ENCODE measurements at places on chromosomes 4 and X. TPM values are rescaled to one million over a fixed set of nuclear protein-coding genes. Genes with fewer than 3 reads are reported as not detected.

SLITRK4 gene
- under 0.01 TPM for total RNA-seq

PDE6B gene
- 1.3 TPM for total RNA-seq

SLC34A2 gene
- total RNA-seq: not detected

ANKRD50 gene
- total RNA-seq: 42.8 TPM

ARMCX4 gene
- total RNA-seq: 4.1 TPM

CORIN gene
- 0.09 TPM for total RNA-seq

MAGED4B gene
- total RNA-seq: 38.0 TPM

AFM gene
- total RNA-seq: not detected

HERC5 gene
- 0.57 TPM for total RNA-seq

CCDC149 gene
- 14.0 TPM for total RNA-seq

TLR6 gene
- 1.4 TPM for total RNA-seq

ZCCHC18 gene
- total RNA-seq: 0.57 TPM

JAKMIP1 gene
- total RNA-seq: not detected

RAB33A gene
- total RNA-seq: 2.4 TPM

KLF8 gene
- 0.71 TPM for total RNA-seq

SOWAHB gene
- not detected for total RNA-seq

NR0B1 gene
- total RNA-seq: not detected

HS6ST2 gene
- 0.14 TPM for total RNA-seq

RBMXL3 gene
- total RNA-seq: not detected

LYAR gene
- 7.7 TPM for total RNA-seq

GYPA gene
- not detected for total RNA-seq

LARP7 gene
- total RNA-seq: 31.1 TPM

GAB3 gene
- 5.0 TPM for total RNA-seq

FAM133A gene
- under 0.01 TPM for total RNA-seq

XG gene
- 7.9 TPM for total RNA-seq

KLHL15 gene
- total RNA-seq: 6.8 TPM

BANK1 gene
- 0.57 TPM for total RNA-seq

HTRA3 gene
- 10.4 TPM for total RNA-seq

AKAP4 gene
- total RNA-seq: not detected

TEX11 gene
- total RNA-seq: 0.09 TPM

BEND4 gene
- 0.09 TPM for total RNA-seq

CLDN2 gene
- not detected for total RNA-seq

CCDC110 gene
- 2.0 TPM for total RNA-seq

SRPK3 gene
- total RNA-seq: 0.43 TPM

OTC gene
- not detected for total RNA-seq

SHROOM2 gene
- total RNA-seq: under 0.01 TPM

FOXR2 gene
- not detected for total RNA-seq

KIF4A gene
- total RNA-seq: 1.8 TPM

DCK gene
- total RNA-seq: 6.4 TPM

DEFB131A gene
- not detected for total RNA-seq

ERAS gene
- not detected for total RNA-seq

IL1RAPL2 gene
- total RNA-seq: not detected

HTR2C gene
- total RNA-seq: under 0.01 TPM

ARX gene
- not detected for total RNA-seq

TCP11X2 gene
- total RNA-seq: not detected

ADAMTS3 gene
- total RNA-seq: 3.8 TPM

SOX3 gene
- not detected for total RNA-seq

FAM241A gene
- total RNA-seq: 0.85 TPM

CXorf38 gene
- 5.8 TPM for total RNA-seq

PPARGC1A gene
- 0.43 TPM for total RNA-seq

EPHA5 gene
- 19.0 TPM for total RNA-seq

Measured in smooth muscle cell of bladder (primary cell).